Stimulated activated CD4-positive, alpha-beta T cell treated with anti-CD3 and anti-CD28 coated beads, Interleukin-1b, Interleukin-23, amount 100 ng/mL, for 1 hour (primary cell): ENCODE measurements at places on chromosomes 12 and 14.

- no peak for DNase-seq
Measured at GRCh38 chr14:68106905-68107304, 287.3 kb downstream of the RAD51B start.

DNA sequence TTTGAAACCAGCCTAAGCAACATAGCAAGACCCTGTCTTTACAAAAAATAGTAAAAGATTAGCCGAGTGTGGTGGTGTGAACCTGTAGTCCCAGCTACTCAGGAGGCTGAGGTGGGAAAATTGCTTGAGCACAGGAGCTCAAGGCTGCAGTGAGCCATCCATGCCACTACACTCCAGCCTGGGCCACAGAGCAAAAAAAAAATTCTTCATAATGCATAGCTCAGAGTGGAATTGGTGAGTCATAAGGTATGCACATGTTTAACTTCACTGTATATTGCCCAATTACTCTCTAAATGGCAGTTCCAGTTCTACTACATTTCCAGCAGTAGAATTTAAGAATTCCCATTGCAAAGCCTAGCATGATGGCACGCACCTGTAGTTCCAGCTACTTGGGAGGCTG, 26.8 kb upstream of the CLIP1 start:
- DNase-seq, result no peak

GRCh38 chr12:107053709-107054108, 39.6 kb downstream of the CRY1 start:
- DNase-seq, result no peak

GRCh38 chr12:113698510-113698858, 226.8 kb upstream of the LHX5 start:
- no peak for DNase-seq

DNA sequence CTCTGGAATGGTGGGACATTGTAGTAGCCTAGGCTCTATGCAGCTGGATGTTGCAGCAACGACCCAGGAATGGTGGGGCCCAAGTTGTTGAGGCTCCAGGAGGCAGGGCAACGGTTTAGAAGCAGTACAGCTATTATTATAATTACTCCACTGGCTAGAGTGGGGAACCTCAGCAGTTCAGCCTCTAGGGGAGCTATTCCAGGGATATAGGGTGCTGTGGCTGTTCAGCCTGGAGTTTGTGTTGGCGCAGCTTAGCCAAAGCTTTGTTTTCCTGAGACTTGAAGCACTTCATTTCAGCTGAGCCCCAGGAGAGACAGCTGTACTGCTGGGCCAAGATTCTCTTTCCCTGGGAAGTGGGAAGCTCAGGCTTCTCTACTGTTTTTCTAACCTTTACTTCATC, 1023.0 kb upstream of the ATXN7L3B start:
- DNase-seq, result no peak

DNA sequence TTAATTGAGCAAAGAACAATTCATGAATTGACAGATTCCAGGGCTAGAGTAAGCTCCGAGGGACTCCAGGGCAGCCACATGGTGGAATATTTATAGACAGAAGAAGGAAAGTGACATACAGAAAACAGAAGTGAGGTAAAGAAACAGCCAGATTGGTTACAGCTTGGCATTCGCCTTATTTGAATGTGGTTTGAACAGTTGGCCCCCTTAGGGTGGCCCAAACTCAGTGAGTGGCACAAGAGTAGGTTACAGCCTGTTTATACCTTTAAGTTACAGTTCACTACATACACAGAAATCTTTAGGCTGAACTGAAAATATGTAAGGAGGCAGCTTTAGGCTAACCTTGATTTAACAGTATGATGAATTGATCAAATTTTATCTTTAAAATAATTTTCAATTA, 174.5 kb upstream of the CNOT2 start:
- DNase-seq, result no peak

DNA sequence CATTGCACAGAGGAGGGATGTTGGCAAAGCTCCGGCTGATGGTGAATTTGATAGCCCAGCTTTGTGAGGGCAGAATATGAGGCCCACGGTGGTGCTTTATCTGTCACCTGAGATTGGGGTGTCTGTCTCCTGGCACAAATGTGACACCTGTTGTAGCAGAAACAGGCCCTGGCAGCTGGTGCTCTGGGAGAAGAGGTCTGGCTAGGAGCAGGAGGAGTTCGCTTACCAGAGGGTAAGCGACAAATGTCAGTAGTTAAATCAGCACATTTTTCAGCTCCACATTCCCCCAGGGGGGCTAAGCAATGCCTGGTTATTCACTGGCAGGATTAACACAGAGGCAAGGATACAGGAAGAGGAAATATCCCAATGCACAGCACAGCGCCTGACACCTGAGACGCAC, 71.1 kb downstream of the B4GALNT3 start:
- no peak for DNase-seq

DNA sequence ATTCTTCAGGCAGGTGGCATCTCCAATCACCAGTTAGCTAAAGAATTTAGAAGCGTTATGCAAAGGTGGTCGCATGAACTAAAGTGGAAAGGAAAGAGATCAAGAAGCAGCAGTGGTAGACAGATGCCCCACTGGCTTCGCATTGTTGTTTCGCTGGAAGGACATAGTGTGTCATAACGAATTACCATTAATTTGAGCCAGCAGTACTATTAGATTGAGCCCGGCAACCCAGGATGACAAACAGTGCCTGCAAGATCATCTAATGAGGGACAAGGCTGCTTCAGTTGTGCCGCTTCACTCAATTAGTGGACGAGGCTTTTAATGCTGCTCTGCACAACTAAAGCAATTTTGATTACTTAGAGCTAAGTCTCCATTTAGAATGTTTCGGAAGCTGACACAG, 274.5 kb upstream of the SOX5 start:
- DNase-seq, result no peak

- DNase-seq, result no peak
Measured at GRCh38 chr12:128519426-128519825, 252.5 kb downstream of the TMEM132C start.

- no peak for DNase-seq
Measured at GRCh38 chr12:2289525-2289924, 236.7 kb downstream of the CACNA1C start.
